ENCODE measurements at places on chromosomes 4 and X. TPM values are rescaled to one million over a fixed set of nuclear protein-coding genes. Genes with fewer than 3 reads are reported as not detected.

Gene PRDM5
- total RNA-seq: 18.9 TPM

Gene SASH3
- 20.4 TPM for total RNA-seq

Gene TLR1
- total RNA-seq: 29.7 TPM

Gene AADAT
- total RNA-seq: 4.9 TPM

Gene NPY2R
- not detected for total RNA-seq

Gene ESX1
- not detected for total RNA-seq

Gene CCSER1
- 4.4 TPM for total RNA-seq

Gene NRK
- total RNA-seq: 0.63 TPM

Gene YTHDC1
- total RNA-seq: 66.4 TPM
